HFFc6 (cell line): ENCODE measurements at places on chromosomes 5 and 9.

- peak; percentile 57 for DNase-seq
These were observed at the start of gene SLIT3 for GRCh38 chr5:169300468-169301385. Gene SLIT3, minus strand, starts transcription at chr5:169301139. Its CDS starts 430 bp downstream, at chr5:169300709.

DNA sequence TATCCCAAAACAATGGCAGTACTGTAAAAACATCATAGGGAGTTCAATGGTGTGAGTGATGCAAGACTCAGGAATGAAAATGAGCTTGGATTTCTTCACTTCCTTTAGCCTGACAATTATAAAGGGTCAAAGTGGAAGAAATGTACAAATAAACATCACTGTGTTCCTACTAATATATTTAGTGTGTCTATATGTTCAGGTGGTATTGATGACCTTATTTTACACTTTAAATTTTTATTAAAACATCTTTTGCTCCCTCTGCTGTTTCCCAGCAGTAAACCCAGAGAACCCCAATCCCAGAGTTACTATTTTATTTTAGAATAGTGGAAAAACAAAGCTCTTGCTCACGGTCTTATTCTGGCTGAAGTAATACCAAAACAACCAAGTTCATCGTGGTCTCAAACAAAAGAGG is 2.0 kb downstream of the LOX start:
- peak; percentile 32 for DNase-seq

DNA sequence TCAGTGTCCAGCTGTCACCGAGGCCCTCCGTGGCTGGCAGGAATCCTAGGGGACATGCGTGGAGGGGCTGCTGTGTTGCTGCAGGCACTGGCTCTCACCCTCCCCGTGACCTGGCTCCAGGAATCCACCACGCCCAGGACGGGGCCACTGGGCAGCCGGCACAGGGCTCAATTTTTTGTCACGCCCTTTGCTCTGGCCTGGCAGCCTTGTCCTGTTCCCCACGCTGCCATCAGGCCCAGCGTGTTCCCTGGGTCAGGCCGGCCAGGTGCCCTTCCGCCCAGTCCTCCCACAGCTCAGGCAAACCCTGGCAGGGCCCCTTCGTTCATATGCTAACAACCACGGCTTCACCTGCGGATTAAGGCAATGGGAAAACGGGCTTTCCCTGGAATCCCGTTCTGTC is 37.3 kb downstream of the PROP1 start:
- no peak for DNase-seq

DNA sequence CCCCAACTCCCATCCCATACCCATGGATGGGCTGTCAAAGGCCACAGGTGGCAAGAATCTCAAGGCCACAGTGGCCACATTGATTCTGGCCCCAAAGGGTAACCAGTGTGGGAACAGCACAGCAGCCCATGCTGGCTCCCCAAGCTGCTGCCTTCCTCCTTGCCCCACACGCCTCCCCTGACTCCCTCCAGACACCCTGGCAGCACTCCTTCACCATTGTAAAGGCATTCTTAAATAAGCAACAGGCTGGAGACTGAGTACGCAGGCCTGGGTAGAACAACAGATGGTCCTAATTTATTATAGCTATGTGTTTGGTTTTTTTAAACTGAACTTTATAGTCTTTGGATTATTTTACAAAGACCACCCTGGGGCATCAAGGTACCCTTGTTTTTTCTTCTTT is 158.8 kb downstream of the TSSK1B start:
- no peak for DNase-seq
